ENCODE measurements at places on chromosomes 11 and 22.

GRCh38 chr11:128182844-128183243 is 404.5 kb downstream of the ETS1 start:
- DNase-seq = no peak

DNA sequence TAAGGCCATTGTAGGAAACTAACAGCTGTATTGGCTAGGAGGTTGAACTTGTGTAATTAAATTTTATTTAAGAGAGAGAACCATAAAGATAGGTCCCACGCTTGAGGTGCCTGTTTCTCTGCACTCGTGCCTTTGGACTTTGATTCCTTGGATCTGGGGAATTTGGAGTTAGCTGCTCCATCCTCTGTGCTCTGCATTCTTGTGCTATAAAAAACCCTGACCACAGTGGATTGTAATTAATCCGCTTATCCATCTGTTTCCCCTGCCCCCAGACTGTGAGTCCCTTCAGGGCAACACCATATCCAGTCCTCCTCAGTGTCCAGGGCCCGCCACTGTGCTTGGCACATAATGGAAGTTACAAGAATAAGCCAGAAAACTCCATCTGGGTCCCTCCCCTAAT is 169.8 kb downstream of the SPON1 start:
- DNase-seq = no peak

DNA sequence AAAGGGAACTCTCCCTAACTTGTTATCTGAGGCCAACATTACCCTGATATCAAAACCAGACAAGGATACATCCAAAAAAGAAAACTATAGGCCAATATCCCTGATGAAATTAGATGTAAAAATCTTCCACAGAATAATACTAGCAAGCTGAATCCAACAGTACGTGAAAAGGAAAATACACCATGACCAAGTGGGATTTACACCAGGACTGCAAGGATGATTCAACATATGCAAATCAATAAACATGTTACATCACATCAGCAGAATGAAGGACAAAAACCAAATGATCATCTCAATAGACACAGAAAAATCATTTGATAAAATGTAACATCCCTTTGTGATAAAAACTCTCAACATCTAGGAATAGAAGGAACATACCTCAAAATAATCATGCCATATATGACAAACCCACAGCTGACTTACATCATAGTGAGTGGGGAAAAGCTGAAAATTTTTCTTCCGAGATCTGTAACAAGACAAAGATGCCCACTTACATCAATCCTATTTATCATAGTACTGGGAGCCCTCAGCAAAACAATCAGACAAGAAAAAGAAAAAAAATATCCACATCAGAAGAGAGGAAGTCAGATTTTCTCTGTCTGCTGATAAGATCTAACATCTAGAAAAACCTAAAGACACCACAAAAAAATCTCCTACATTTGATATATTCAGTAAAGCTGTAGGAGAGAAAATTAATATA is 703.3 kb upstream of the ANO5 start:
- no peak for DNase-seq

GRCh38 chr11:8314916-8315315 is 51.2 kb upstream of the LMO1 start:
- DNase-seq = no peak

GRCh38 chr11:116656011-116656410 is 116.8 kb downstream of the BUD13 start:
- DNase-seq = no peak
